CD4-positive, alpha-beta T cell treated with Interleukin-4 for 1 hour (primary cell): ENCODE measurements at places on chromosomes 16 and 17.

- no peak for DNase-seq
Measured at GRCh38 chr16:22217890-22218730, 12.0 kb downstream of the EEF2K start.

GRCh38 chr17:72034000-72034399, 86.8 kb upstream of the SOX9 start:
- DNase-seq: no peak

- no peak for DNase-seq
Measured at GRCh38 chr17:80569924-80570323, 25.3 kb downstream of the RPTOR start.

- no peak for DNase-seq
Measured at GRCh38 chr16:86343027-86343795, 167.1 kb upstream of the FOXF1 start.

- no peak for DNase-seq
Measured at GRCh38 chr17:80219763-80220053, 425 bp downstream of the SGSH start.

- DNase-seq: no peak
Measured at GRCh38 chr17:80050706-80051105, 14.3 kb downstream of the CCDC40 start.

- DNase-seq: no peak
Measured at GRCh38 chr17:77924757-77925336, 33.7 kb upstream of the TNRC6C start.

- no peak for DNase-seq
Measured at GRCh38 chr17:17784657-17785267, 52.0 kb downstream of the SREBF1 start.
